Stimulated activated CD8-positive, alpha-beta memory T cell treated with anti-CD3 and anti-CD28 coated beads, Interleukin-4, amount 100 ng/mL, for 24 hours (primary cell): ENCODE measurements at places on chromosomes 7 and 10.

GRCh38 chr7:70599446-70600190, 532.3 kb upstream of the GALNT17 start:
- no peak for DNase-seq

GRCh38 chr10:113036619-113037018, 86.6 kb downstream of the TCF7L2 start:
- DNase-seq = no peak

DNA sequence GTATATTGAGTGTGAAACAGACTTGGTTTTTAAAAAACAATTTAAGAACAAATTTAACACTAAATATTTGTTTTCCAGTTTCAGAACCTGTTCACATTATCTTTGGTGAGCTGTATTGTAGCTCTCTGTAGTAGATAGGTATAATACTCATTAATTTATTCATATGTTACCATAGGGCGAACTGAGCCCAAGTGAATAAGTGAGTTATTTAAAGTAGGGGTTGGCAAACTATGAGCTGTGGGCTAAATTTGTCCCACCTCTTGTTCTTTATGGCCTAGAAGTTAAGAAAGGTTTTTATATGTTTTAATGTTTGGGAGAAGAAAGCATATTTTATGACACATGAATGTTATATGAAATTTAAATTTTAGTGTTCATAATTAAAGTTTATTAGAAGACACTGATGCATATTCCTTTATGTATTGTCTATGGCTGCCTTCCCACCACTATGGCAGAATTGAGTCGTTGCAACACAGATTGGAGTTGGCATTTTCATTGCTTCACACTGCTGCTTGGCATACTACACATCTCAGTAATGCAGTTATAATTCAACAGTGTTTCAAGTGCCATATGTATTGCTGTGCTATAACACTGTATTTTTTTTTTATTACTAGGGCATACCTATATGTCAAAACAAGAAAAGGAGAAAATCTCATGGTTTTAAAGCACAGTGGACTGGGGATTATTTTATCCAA, 146.5 kb downstream of the ADK start:
- DNase-seq = no peak

- DNase-seq = no peak
Observed at GRCh38 chr10:30557884-30558283, 71.7 kb downstream of the LYZL2 start.

- DNase-seq = no peak
Observed at GRCh38 chr10:121268363-121268762, 329.9 kb downstream of the FGFR2 start.

DNA sequence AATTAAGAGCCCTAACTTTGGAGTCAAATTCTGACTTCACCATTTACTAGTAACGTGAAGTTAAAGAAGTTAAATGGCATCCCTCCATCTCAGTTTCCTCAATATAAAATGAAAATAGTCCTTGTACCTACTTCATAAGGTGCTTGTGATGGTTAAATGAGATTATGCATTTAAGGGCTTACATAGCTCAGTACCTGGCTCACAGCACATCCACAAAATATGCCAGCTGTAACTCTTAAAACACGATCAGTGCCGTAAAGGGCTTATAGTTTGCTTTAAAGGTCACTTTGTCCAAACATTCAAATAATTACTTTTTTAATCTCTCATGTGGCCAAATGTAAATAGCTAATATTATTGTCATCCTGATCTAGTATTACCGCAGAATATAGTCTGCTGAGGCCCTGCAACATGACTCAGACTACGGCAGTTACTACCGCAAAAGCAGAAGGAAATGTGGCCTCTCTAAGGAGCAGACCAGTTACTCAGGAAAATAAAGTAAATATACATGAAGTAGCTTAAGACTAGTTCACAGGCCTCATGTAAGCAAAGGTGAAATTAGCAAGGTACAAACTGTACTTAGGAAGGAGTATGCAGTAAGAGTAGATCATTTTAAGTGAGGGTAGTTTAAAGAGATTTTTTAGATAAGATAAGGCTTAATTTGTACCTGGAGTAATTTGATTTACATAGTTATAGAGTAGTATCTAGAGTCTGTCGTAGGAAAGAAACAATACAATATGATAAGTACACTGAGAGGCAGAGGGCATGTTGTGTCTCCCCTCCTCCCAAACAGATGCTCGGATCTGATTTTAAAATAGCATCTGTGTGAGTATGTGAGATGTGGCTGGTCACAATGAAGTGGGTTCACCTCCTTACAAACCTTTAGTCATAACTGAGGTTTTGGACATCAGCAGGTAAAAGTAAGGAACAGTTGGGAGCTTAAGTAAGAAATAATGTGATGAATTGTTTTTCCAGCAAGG, 13.1 kb downstream of the CASP2 start:
- no peak for DNase-seq

- DNase-seq = no peak
Observed at GRCh38 chr7:70710011-70710480, 421.9 kb upstream of the GALNT17 start.
